H9 (cell line): ENCODE measurements at places on chromosomes 1 and 21.

DNA sequence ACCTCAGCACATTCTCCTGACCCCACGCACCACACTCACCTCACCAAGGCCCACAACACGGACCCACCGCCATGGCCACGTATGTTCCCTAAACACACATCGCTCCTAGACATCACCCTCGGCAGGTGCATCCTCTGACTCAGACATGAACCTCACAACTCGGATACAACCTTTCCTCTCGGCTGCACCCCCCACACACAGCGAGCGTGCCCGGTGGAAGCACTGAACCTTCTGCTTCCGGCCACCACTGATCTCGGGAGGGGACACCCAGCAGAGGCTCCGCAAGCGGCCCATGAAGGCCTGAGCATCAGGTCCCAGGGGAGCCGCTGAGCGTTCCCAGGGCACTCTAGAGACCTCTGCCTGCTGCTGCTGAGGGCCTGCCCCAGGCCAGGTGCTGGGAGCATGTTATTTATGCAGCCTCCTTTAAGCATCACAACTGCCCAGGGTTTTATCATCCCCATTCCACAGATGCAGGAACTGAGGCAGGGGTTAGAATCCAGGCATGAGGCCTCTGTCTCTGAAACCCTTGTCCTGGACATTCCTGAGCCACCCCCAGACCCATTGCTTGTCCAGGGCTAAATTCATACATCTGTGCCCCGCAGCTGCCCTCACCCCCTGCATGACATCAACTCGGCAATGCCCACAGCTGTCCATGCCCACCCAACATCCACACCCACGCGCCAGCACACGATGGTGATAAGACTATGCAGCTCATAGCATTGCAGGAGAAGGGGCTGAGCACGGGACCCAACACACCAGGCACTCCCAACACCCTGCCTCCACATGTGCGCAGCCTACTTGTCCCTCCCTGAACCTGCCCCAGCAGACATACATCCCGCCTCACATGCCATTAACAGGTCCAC is 27.0 kb downstream of the SDC3 start:
- DNase-seq: no peak

DNA sequence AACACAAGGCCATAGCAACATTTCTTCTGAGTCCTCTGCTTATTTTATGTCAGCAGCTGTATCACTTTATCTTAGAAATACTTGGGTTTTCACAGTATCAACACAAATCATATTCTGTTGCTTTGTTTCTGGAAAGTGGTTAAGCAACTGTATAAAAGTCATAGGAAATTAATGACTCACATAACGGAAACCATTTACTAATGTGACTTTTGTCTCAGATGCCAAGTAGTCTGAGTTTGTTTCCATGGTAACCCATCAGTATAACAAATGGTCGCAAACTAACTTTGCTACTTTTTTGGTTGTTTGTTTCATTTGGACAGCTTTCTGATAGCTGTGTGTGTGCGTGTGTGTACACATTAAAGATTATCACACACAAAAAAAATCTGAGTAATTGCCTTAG is 31.1 kb downstream of the EEIG2 start:
- no peak for DNase-seq

- no peak for DNase-seq
Measured at GRCh38 chr1:192260076-192260475, 56.7 kb upstream of the RGS21 start.

DNA sequence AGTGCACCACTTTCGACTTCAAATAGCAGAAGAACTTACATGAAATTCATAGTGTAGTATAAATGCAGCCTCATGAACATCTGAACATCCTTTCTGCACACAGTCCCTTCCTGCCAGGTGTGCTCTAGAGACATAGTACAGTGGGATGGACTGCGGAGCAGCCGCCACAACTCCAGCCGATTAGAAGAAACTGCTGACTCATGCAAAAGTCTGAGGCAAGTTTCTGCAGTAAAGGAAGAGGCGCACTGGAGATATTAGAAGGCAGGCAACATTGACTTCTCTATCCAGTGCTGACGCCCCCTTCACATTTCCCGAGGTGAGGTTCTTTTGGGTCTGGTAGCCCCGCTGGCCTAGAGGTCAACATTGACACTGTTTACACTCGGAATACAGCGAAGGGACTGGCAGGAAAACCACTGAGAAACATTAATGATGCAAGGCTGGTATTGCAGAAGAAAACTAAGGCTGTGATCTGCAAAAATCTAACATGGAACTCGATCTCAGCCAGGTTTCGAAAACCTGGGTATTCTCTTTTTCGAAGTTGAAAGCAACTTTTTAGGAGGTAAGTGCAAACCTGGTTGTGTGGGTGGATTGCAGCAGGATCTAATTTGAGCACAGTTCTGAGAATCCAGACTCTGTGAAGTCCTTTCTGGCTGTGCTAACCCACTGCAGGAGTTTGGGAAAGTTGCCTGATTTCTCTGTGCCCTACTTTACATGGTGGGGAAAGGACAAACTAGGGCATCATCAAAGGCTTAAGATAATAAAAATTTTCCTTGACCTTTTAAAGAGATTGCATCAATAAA is 90.7 kb downstream of the CDC7 start:
- DNase-seq: no peak

DNA sequence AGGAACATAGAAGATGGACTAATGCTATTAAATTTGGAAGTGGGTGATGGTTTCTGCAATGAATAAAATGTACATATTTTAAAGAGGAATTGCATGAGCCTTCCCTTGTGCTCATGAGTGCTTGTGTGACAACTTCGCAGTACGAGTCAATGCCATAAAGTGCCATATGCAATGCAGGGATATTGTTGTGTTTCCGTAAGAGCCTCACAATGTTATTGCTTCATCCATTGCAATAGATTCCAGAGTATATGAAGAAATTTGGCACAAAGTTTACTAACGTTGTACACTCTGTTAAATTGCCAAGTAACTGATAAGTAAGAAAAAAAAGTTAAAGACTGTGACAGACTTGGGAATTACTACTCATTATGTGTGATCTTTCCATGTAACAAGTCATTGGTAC is 22.3 kb downstream of the BTG3 start:
- DNase-seq: no peak

GRCh38 chr1:8145545-8146202 is 119.6 kb upstream of the ERRFI1 start:
- DNase-seq: no peak

DNA sequence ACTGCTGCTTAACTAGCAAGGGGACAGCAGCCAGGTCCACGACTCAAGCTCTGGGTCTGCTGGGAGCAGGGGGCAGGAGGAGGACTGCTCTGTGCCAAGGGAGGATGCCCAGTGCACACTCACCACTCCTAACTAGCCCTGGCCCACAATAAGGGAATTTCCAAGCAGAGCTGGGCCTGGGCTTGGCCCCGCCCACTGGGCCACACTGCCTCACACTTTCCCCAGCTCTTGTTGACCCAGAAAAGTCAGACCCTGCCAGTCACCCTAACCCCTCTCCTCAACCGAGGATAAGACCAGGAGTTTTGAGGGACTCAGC is 18.7 kb downstream of the SLC9A1 start:
- no peak for DNase-seq

- no peak for DNase-seq
Measured at GRCh38 chr1:77831976-77832711, 52.7 kb downstream of the MIGA1 start.

- no peak for DNase-seq
Measured at GRCh38 chr1:166140251-166140650, 26.6 kb downstream of the FAM78B start.

- peak; percentile 81 for DNase-seq
Measured at GRCh38 chr1:156910309-156910782, 10.1 kb upstream of the LRRC71 start.

DNA sequence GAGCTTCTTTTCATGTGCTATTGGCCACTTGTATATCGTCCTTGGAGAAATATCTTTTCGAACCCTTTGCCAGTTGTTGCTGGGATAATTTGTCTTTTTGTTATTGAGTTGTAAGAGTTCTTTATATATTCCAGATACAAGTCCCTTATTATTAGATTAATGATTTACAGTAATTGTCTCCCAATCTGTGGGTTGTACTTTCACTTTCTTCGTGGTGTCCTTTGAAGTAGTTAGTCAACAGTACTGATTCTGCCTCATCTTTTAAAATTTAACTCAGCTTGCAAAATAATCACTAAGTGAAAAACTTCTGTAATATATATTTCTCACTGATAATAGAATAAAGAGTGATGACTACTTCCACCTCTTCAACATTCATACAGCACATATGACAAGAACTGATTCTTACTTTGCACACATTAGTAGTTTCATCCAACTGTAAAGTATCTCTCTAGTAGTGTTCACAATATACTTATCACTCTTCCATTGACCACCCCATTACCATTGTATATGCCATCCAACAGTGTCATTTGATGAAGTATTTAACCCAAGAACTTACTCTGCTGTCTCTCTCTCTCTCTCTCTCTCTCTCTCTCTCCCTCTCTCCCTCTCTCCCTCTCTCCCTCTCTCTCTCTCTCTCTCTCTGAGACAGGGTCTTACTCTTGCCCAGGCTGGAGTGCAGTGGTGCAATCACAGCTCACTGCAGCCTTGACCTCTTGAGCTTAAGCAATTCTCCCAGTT is 104.2 kb upstream of the DMRTA2 start:
- no peak for DNase-seq

DNA sequence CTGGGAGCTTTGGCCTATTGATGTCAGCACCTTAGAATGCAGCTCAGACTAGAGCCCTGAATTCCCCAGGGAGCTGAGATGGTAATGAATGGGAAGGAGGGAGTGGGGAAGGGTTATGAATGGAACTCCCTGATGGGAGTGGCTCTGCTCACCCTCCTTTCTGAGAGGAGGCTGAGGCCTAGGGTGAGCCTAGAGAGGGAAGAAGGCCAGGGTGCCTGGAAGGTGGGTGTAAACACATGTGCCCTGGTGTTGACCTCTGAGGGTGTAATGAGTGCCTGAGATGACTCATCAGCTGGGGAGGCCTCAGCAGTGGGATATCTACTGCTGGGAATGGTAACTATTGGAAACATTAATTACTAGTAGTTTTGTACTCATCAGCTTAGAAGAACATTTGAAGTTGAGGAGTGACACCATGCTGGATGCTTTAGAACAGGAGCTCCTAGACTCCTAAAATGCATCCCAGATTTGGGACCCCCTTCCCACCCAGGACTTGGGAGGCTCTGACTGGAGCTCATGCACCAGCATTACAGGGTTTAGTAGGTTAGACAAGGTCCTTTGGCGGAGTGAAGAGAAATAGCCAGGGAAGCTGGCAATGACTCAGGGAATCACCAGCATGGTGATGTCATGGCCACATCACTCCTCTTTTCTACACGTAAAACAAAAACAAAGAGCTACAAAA is 16.0 kb upstream of the PIGV start:
- no peak for DNase-seq

DNA sequence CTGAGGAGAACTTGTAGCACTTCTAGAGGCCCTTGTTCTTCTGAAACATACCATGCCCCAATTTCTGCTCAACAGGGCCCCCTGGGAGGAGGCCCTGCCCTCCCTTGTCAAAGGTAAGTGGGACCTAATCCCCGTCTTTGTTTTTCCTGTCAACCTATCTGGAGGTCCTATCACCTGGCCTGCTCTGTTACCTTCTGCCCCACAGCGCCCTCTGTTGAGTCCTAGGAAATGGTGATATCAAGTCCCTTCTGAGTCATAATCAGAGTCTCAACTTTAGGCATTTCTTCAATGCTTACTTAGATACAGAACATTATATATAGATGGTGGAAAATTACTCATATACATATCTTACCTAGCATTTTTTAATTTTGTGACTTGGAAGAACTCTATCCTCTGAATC is 28.2 kb upstream of the FCRL4 start:
- peak; percentile 70 for DNase-seq

DNA sequence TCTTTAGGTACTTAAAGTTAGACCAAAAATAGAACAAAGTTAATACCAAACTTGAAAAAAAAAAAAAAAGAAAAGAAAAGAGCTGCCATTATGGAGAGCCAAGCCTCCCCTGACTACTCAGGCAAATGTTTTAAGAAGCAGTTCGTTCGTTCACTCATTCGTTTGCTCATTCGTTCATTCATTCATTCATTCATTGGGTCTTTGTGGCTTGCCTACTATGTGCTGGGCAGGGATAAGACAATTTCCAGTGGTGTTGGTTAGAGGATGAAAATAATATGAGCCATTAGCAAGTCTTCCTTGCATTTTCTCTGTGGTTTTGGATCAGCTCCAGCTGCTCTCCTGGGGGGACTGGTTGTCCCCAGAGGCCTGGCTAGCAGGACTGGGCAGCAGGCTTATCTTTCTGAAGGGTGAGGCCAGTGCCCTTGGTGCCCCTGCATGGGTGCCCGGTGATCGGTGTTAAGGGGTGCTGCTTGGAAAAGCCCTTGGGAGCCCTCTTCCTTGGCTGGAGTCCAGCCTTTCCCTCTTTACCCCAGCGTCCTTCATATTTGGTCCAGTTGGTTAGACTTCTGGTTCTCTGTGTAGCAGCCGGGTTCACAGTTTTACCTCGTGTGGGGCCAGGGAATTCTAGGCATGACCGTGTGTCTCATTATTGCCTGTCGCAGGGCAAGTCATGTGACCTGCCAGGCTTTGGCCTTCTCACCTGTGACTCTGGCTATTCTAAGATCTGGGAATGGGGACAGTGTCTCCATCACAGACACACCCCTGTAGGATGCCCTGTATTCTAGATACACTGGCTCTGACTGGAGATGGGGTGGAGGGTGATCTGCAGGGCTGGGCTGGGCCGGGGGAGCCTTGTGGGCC is 32.8 kb downstream of the LHX4 start:
- DNase-seq: no peak

DNA sequence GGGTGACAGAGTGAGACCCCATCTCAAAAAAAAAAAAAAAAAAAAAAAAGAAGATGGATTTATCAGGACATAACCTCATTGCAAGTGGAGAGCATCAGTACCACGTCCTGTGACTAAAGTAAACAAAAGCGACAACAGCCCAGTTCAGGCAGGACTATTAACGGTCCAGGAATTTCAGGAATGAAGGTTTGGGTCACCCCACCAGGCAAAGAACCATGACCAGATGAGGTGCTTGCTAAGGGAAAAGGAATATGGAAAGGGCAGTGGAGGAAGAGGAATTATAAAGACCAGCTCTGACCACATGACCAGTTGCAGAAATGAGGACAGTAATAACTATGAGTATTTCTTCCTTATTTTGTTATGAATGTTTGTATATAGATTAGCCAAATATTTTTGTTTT is 35.4 kb upstream of the EIF4G3 start:
- no peak for DNase-seq

- DNase-seq: no peak
Measured at GRCh38 chr1:7455796-7456721, 315.0 kb upstream of the VAMP3 start.

DNA sequence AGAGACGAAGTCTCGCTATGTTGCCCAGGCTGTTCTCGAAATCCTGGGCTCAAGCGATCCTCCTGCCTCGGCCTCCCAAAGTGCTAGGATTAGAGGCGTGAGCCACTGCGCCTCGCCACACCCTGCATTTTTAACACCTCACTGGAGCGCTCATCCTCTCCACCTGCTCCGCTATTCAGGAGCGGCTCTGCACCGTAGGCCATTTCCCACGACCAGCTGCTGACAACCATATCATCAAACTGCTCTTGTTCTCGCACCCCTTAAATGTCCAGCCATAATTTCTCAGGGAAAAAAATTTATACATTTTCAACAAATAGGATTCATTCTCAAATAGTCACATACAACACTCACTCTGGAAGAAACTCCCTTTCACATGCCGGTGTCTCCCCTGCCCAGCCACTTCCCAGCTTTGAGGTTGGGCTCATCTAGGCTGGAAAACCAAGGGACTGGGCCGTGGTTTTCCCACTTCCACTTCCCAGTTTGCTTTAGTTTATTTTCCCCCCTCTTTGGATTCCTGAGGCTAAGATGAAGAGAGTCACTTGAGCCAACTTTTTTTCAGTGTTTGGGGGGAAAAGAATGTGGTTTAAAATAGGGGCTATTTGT is 639 bp upstream of the IPO9 start:
- no peak for DNase-seq
